ENCODE measurements at places on chromosomes 5 and 9.
A peak's percentile ranks its signal among the peaks of the same experiment; 100 is the strongest.

GRCh38 chr5:81021486-81021885 is 61.3 kb downstream of the RASGRF2 start:
- no peak for DNase-seq

GRCh38 chr9:18994263-18994916 is 38.6 kb downstream of the SAXO1 start:
- no peak for DNase-seq

DNA sequence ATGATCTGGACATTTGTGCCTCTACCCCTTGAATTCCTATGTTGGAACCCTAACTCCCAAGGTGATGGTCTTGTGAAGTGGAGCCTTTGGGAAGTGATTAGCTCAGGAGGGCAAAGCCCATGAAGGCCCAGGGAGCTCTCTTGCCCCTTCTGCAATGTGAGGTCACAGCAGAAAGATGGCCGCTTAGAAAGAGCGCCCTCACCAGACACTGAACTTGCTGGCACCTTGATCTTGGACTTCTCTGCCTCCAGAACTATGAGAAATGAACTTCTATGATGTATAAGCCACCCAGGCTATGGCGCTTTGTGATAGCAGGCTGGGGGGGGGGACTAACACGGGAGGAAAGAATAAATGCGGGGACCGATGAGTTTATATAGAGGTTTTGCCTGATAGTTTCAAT is 45.3 kb downstream of the AGXT2 start:
- DNase-seq: no peak

DNA sequence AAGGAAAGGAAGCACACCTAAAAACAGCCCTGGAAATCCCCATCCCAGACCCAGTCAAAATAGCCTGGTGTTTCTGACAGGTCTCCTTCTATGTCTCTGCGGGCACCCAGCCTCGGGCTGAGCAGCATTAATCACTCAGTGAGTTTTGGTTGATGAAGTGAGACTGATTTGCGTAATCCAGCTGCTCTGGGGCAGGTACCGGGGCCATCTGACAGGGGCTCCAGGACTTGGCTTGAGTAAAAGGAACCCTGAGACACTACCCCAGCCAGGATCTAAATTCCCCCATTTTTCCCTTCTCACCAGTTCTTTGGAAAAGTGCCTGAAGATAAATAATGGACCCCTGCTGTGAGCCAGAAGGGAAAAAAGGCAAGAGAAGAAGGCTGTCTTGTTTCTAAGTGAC is 596 bp downstream of the SLC28A3 start:
- no peak for DNase-seq

GRCh38 chr9:91150998-91151717 is 210.6 kb downstream of the AUH start:
- DNase-seq: peak; percentile 47

GRCh38 chr5:90015584-90016018 is 394.0 kb downstream of the CETN3 start:
- no peak for DNase-seq

GRCh38 chr9:22041775-22042174 is 32.7 kb upstream of the CDKN2B start:
- no peak for DNase-seq

DNA sequence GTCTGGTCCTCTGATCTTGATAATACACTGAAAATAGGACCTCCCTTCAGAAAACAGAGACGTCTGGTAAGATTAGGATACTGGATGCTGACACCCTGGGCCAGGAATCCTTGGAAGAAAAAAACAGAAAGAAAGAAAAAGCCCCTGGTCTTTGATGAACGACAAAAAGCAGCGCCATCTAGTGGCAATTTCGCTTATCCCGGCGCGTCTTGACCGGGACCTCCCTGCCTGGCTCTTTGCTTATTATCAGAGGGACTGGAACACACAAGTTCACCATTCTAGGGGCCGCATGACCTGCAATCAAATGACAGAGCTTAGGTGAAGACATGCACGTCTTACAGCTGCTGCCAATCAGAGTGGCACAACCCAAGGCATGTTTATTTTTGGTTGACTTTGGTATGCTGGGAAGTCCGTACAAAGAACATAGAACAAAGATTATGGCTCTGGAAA is 114.9 kb upstream of the NFIB start:
- DNase-seq: no peak

GRCh38 chr5:66570201-66570600 is 26.0 kb upstream of the MAST4 start:
- no peak for DNase-seq

- DNase-seq: no peak
Measured at GRCh38 chr5:100853582-100853981, 49.5 kb downstream of the ST8SIA4 start.

DNA sequence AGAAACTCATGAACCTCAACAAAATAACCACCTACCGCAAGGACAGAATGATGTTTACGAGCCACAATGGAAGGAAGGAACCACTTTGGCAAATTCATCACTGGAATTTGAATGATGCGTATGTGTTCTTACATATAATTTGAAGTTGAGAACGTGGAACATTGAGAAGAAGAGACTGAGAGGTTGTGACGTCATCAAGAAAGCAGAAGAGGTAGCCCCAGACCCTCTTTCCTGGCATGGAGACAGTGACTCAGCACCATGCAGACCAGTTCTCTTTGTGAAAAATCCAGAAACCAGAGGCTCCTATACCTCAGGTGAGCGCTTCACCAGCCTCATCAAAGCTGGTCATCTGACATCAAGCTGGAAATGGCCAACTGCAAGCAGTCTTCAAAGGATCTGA is 124.5 kb downstream of the PDZD2 start:
- no peak for DNase-seq

- DNase-seq: no peak
Measured at GRCh38 chr9:8136477-8136876, 336.9 kb upstream of the DMAC1 start.

DNA sequence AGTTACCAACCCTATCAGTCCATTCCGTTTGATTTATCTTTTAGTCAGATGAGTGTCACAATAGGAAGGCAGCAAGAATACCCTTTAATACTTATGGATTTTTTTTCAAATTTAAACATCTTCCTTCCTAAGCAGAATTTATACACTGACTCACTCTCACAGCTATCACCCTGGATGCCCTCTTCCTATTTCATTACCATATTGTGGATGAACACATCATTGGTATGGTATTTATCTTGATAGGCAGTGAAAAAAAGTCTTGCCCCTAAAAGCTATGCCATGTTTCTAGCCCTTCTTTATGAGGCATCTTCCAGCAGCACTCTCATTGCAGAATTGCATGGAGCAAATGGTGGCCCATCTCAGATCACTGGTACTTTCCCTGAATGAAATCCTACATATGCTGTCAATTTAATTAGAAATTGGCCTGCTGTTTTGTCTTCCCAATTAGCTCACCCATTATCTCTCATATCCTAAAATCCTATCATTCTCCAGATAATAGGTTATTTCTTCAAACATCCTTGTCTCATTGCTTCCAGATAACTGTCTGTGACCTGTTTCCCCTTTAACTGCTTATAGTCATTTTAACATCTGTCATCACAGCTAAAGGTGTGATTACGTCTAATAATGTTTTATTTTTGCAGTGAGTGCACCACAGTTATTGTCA is 433.5 kb upstream of the POU5F2 start:
- DNase-seq: no peak

DNA sequence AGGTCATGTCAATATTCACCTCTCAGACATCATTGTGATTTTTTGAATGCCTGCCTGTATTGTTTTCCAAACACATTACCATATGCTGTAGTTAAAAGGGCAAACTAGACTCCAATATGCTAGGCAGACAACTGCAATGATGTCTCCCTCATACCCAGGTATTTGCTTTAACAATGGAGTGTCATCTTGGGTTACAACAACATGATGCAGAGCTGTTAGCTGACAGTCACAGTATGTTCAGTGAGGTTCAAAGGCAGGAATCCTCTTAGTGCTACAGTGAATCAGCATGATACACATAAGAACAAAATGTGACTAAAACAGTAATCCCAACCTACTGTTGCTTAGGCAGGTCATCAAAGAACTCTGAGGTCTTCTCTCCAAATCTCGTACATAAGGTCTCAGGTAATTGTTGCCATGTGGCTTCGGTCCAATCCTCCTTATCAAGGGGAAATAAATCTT is 24.0 kb downstream of the OR1J1 start:
- no peak for DNase-seq

DNA sequence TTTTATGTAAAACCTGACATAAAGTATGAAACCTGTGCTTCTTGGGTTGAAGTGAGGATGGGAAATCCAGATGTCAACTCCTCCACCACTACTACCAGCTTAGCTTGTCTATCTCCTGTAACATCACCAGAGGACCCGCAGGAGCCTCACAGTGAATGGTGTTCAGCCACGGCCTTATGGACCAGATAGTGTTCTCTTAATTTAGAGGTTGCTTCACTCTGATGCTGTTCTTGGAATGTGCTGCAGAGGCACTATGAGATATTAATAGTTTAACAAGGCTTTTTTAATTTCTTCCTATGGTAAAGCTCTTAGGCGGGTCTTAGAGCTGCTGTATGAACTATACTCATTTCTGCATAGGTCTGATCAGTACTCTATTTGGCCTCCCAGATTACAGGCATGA is 27.9 kb downstream of the NFX1 start:
- no peak for DNase-seq

- DNase-seq: no peak
Measured at GRCh38 chr5:83528439-83528769, 56.9 kb downstream of the VCAN start.

DNA sequence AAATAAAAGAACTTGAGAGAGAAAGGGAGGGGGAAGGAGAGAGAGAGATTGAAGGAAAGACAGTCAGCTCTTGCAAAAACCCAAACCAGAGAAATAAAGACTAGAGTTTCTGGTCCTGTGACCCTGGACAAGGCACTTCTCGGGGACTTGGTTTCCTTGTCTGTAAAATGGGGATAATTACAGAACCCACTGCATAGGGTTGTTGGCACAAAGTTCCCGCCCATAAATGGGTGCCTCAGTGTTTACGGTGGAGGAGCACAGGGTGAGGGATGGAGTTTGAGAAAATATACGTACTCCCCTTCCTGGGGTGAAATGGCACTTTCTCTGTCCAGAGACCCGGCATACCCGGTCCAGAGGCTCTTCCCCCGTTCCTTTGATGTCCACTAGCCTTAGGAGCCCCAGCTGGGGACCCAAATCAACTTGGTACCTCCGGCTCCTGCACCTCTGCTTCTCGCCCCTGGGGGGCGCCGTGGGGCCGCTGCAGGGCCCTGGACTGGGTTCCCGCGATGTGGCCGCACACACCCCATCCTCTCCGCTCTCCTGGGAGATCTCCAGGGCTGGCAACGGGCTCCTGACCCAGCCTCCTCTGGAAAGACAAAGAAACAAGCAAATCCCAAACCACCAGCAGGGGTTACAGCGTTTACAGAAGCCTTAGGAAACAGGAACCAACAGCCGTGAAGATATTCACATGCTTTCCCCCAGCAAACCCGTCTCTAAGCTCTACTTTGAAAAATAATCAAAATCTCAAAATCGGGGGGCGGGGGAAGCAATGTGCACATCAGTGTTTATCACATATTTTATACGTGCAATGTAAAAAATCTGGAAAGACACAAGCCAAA is 26.3 kb downstream of the PTGES start:
- peak; percentile 51 for DNase-seq
